IMR-90 (cell line): ENCODE measurements at places on chromosomes 5 and 9. TPM values are rescaled to one million over a fixed set of nuclear protein-coding genes. Genes with fewer than 3 reads are reported as not detected.

SHROOM1 gene
- total RNA-seq = 1.4 and 2.5 TPM in 2 replicates

DNM1 gene
- total RNA-seq = 11.4 and 13.6 TPM in 2 replicates

ZNF484 gene
- total RNA-seq = 11.8 and 14.7 TPM in 2 replicates

DNA sequence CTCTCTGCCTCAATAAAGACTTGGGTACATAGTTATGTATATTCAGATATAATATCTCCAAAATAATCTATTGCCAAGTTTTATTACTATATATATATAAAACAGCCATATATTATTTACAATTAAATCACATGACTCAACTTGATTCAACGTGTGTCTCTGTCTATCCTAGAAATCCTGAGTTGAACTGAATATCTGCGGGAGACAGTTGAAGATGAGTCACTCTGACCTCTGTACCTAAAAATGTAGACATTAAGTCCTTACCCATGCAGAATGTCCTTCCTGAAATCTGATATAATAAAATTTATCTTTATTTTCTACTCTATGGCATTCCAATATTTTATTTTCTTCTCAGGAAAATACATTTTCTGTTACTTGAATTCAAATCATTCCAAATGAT, 218.2 kb upstream of the PRDM9 start:
- H3K27ac ChIP-seq = no peak overlapping the region
- no peaks in the 10 kb centered on the region for H3K4me1 ChIP-seq
- H3K27me3 ChIP-seq = no peaks in the 10 kb centered on the region
- DNase-seq = no peak
- H3K4me3 ChIP-seq = no peak overlapping the region

- H3K4me3 ChIP-seq = no peak overlapping the region
- no peaks in the 10 kb centered on the region for H3K4me1 ChIP-seq
- no peak overlapping the region for H3K27ac ChIP-seq
- DNase-seq = no peak
These were observed 1879.9 kb upstream of the ACO1 start for GRCh38 chr9:30504502-30504905.

GRCh38 chr5:140642718-140643117, 3.5 kb downstream of the TMCO6 start:
- H3K27me3 ChIP-seq = no peaks in the 10 kb centered on the region
- peaks cover 24% of the 10 kb centered on the region for H3K36me3 ChIP-seq

GRCh38 chr5:54765165-54766028, 220.0 kb downstream of the ESM1 start:
- peaks cover 8% of the 10 kb centered on the region for H3K4me1 ChIP-seq
- DNase-seq = no peak
- no peak overlapping the region for H3K4me3 ChIP-seq
- H3K27me3 ChIP-seq = no peaks in the 10 kb centered on the region
- H3K36me3 ChIP-seq = no peaks in the 10 kb centered on the region
